ENCODE measurements at places on chromosomes 7 and 10. TPM values are rescaled to one million over a fixed set of nuclear protein-coding genes. Genes with fewer than 3 reads are reported as not detected.

ORAI2 gene
- total RNA-seq, result 64.4 TPM

SCIN gene
- total RNA-seq, result 0.27 TPM

GRCh38 chr10:111017098-111017497 is 59.7 kb upstream of the ADRA2A start:
- DNase-seq, result no peak

DNA sequence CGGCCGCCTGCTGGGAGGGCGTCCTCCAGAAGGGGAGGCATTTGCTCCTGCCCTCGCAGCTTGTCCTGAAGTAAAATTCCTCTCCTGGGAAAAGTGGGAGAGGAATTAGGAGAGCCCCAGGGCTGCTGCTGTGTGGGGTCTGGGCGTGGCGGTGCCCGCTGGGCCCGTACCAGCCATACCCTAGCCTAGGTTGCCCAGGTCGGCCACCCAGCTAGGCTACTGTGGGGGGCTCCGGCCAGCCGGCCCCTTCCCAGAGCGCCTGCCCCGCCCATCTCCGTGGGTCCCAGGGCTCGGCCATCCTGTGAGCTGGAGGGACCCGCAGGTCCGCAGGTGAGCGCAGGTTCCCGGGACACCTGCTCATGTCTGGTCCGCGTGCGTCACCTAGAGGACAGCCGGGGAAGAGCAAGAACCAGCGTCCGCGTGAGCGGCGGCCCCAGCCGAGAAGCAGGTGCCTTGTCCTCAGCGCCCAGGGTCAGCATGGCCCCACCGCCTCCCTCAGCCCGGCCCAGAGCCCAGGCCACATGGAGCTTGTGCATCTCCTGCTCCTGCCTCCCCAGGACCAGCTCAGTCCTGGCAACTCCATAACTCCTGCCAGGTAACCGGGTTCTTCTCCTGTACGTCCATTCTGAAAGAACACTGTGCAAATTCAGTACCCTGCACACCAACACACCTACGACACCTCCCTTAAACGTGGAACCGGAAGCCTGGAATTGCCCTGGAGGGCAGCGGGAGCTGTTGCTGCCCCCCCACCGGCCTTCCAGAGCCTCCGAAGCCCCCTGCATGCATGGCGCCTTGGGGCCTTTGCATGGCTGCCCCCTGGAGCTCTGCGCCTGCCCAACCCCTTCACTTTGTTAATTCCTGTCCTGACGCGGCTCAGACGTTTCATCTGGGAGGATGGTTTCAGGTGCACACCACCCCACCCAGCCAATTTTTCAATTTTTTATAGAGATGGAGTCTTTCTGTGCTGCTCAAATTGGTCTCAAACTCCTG is 22.8 kb upstream of the FOXL3 start:
- DNase-seq, result no peak

DNA sequence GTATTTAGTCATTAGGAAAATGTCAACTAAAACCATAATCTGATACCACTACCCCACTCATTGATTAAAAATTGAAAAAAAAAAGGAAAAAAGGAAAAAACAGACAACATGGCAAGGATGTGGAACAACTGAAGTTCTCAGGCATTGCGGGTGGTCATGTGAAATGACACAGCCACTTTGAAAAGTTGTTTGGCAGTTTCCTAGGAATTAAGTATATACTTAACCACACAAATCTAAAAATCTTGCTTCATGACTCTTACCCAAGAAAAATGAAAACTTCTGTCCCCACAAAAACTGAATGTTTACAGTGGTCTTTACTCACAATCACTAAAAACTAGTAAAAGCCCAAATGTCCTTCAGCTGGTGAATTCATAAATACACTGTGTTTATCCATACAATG is 254.5 kb downstream of the AHR start:
- peak; percentile 43 for DNase-seq

DNA sequence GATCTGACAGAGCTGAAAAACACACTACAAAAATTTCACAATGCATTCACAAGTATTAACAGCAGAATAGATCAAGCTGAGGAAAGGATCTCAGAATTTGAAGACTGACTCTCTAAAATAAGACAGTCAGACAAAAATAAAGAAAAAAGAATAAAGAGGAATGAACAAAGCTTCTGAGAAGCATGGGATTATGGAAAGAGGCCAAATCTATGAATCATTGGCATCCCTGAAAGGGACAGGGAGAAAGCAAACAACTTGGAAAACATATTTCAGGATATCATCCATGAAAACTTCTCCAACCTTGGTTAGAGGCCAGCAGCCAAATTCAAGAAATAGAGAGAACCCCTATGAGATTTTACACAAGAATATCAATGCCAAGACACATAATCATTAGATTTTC is 804.8 kb upstream of the IGFBP3 start:
- no peak for DNase-seq

All from astrocyte (in vitro differentiated cells and primary cell).